IPS DF 6.9 (cell line): ENCODE measurements at places on chromosomes 11 and 22.

GRCh38 chr11:94007906-94008305 is 13.2 kb upstream of the HEPHL1 start:
- H3K36me3 ChIP-seq, result no peaks in the 10 kb centered on the region
- H3K27ac ChIP-seq, result no peak overlapping the region
- no peak overlapping the region for H3K4me3 ChIP-seq
- no peaks in the 10 kb centered on the region for H3K27me3 ChIP-seq

DNA sequence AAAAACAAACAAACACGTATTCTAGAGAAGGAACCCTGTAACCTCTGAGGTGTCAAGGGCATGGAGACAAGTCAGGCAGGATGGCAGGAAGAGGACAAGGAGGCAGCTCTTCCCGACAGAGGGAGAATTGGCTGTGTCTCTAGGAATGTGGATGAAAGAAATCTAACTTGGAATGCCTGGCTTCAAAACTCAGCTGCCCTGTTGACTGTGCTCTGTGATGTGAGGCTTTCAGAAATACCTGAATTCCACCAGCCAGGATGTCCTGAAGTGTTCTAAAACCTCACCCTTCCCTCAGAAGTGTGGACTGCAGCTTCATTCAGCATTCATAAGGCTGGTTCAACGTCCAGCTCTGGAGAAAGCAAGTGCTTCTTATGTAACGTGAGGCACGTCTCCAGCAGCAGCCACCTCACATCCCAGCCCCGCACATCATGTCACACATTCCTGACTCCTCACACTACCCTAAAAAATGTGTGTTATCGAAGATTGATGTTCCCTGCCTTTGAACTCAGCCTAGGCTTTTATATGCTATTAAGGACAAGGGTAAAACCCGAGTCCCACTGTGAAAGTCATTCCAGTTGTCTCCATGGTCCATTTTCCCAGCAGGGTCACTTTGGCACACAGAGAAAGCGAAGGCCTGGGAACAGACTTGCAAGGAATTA is 398.9 kb downstream of the ETS1 start:
- no peaks in the 10 kb centered on the region for H3K4me1 ChIP-seq
- no peak overlapping the region for H3K4me3 ChIP-seq
- no peaks in the 10 kb centered on the region for H3K36me3 ChIP-seq
- no peak overlapping the region for H3K27ac ChIP-seq

- no peaks in the 10 kb centered on the region for H3K36me3 ChIP-seq
- no peaks in the 10 kb centered on the region for H3K4me1 ChIP-seq
- H3K4me3 ChIP-seq, result no peak overlapping the region
- no peak for DNase-seq
- no peak overlapping the region for H3K27ac ChIP-seq
Measured at GRCh38 chr11:90783111-90783510, 560.3 kb upstream of the CHORDC1 start.

DNA sequence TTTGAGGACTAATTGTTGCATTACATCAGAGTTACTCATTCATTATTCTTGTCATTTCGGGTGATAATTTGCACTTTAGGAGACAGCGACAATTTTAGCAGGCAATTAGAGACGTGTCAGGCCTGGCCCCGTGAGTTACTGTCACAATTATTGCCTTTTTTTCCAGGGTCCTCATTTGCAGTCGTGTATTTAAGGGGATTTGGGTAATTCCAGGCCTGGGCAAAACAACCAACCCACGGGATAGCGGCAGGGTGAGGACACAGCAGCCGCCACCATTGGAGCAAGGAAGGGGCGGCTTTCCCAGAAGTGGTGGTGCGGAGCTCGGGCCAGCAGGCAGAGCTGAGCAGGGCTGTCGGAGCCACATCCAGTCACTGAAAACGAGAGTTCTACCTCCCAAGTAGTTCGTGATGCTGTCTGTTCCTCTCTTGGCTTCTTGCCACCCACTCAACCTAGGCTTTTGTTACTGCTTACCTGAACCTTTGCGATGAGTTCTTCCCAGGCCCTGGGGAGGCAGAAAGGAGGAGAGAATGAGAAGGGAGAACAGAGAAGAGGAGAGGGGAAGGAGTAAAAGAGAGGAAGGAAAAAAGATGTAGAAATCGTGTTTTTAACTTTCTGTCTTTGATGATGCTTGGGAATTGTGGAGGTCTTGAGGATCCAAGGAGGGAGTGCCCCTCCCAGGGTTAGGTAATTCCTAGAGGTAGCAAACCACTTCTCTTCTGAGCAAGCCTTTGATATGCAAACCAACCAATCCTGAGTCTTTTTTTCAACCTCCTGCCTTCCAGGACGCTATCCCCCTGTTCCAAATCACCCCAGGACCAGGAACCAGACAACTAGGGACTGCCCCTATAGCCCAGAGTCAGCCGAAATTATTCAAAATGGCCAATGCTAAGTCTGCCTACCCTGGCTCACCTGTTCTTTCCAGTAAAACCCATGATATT is 236.1 kb downstream of the MIAT start:
- H3K36me3 ChIP-seq, result no peaks in the 10 kb centered on the region
- no peak overlapping the region for H3K4me3 ChIP-seq
- no peaks in the 10 kb centered on the region for H3K27me3 ChIP-seq
